Activated CD4-positive, alpha-beta T cell treated with anti-CD3 and anti-CD28 coated beads for 36 hours (primary cell): ENCODE measurements at places on chromosomes 1 and 21. TPM values are rescaled to one million over a fixed set of nuclear protein-coding genes. Genes with fewer than 3 reads are reported as not detected.

DNA sequence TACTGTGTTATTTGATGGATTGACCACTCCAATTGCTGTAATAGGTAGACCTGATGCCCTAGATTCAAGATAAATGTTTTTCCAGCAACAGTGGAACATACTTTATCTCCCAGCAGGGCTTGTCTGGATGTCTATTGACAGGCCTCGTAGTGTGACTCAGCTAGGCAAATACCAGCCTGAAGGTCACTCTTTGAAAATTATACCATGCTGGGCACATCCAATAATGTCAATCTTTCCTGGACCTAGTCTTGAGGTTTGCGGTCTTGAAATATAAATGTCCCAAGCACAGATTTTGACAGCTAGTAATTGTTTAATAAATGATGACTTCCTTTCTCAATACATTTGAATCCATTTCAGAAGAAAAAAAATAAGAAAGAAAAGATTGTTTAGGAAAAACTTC, 1138.0 kb upstream of the TMPRSS15 start:
- no peak overlapping the region for H3K4me3 ChIP-seq
- no peak for DNase-seq
- H3K27ac ChIP-seq = no peak overlapping the region
- no peaks in the 10 kb centered on the region for H3K4me1 ChIP-seq
- H3K36me3 ChIP-seq = no peaks in the 10 kb centered on the region

GRCh38 chr1:154755858-154756730, 114.0 kb downstream of the KCNN3 start:
- peaks cover 72% of the 10 kb centered on the region for H3K4me1 ChIP-seq
- H3K27ac ChIP-seq = peak overlapping the region; percentile 97
- no peaks in the 10 kb centered on the region for H3K36me3 ChIP-seq
- H3K4me3 ChIP-seq = peak overlapping the region; percentile 14

DNA sequence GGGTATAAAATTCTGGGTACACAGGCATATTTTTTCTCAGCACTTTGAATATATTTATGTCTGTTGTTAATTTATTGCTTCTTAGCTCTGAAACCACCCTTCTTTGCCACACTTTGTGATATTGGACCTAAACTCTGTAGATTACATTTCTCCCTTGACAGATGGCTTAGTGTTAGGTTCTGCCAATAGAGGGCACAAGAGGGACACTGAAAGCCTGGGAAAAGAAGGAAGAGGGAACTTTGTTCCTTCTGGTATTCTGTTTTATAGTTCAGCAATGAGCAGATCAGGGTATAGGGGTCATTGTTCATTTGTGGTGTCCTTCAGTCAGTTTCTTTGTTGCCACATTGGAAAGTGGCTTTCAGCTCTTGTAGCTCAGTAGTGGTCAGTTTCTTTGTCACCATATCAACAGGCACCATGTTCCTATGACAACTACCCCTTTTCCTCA, 423.5 kb upstream of the PROX1 start:
- peaks cover 2% of the 10 kb centered on the region for H3K27me3 ChIP-seq
- H3K36me3 ChIP-seq = no peaks in the 10 kb centered on the region
- H3K4me3 ChIP-seq = no peak overlapping the region
- H3K4me1 ChIP-seq = no peaks in the 10 kb centered on the region

The OR14K1 gene
- total RNA-seq = not detected
